ENCODE measurements at places on chromosomes 7 and 10. TPM values are rescaled to one million over a fixed set of nuclear protein-coding genes. Genes with fewer than 3 reads are reported as not detected.

Gene SPAM1
- total RNA-seq = not detected

Gene METTL27
- total RNA-seq = 19.9 TPM

Gene KLF14
- total RNA-seq = 0.45 TPM

Gene GJD4
- 0.27 TPM for total RNA-seq

Gene CRYGN
- total RNA-seq = not detected

Gene PDE6C
- not detected for total RNA-seq

Gene AKR1E2
- total RNA-seq = not detected

Gene AGR2
- total RNA-seq = not detected

Gene ANKRD1
- total RNA-seq = 34.6 TPM

Gene STEAP1B
- total RNA-seq = 35.9 TPM

Gene OPALIN
- not detected for total RNA-seq

Gene APBB1IP
- not detected for total RNA-seq

Gene ADCYAP1R1
- total RNA-seq = not detected

Gene THSD7A
- 0.38 TPM for total RNA-seq

Gene AKR1D1
- total RNA-seq = not detected

Gene LRRD1
- total RNA-seq = 0.15 TPM

Gene OPN1SW
- total RNA-seq = not detected

Gene PAX4
- not detected for total RNA-seq

Gene SPDYE2B
- not detected for total RNA-seq

Gene TET1
- total RNA-seq = 1.3 TPM

Gene ZNF716
- 0.21 TPM for total RNA-seq

Gene FAM25G
- not detected for total RNA-seq

Gene CPA2
- not detected for total RNA-seq

Gene PKD1L1
- 0.29 TPM for total RNA-seq

Gene HOXA4
- total RNA-seq = 2.9 TPM

Gene BHLHA15
- 0.64 TPM for total RNA-seq

Gene VWA2
- not detected for total RNA-seq

Gene RASA4B
- 3.7 TPM for total RNA-seq

Gene ELFN1
- total RNA-seq = 0.24 TPM

Gene LCOR
- total RNA-seq = 18.3 TPM

Gene NSUN6
- 11.8 TPM for total RNA-seq

Gene PHYH
- total RNA-seq = 8.6 TPM

Gene HYAL4
- 0.05 TPM for total RNA-seq

Gene SNX13
- total RNA-seq = 60.9 TPM

Gene CACNA2D1
- 8.3 TPM for total RNA-seq

Gene SEC31B
- 4.7 TPM for total RNA-seq

Gene IRF5
- total RNA-seq = 1.4 TPM
